ENCODE measurements at places on chromosomes 6 and 20.
A peak's percentile ranks its signal among the peaks of the same experiment; 100 is the strongest.

DNA sequence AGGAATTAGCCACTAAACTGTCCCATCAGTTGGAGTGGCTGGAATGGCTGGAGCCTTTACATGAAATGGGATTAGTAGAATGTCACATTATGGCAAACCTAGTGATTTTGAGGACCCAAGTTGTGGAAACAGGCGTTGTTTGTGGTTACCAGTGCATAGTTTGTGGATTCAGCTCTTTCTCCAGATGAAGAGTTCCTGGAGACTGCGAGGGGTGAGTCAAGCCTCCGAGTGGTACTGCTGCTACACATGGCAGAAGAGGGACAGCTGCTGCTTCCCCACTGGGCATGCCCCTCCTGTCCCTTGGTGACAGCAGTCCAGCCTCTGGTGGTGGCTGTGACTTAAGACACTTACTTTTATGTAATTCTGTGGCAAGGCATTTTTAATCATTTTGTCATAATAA is 94.2 kb upstream of the SCP2D1 start:
- DNase-seq, result peak; percentile 64

DNA sequence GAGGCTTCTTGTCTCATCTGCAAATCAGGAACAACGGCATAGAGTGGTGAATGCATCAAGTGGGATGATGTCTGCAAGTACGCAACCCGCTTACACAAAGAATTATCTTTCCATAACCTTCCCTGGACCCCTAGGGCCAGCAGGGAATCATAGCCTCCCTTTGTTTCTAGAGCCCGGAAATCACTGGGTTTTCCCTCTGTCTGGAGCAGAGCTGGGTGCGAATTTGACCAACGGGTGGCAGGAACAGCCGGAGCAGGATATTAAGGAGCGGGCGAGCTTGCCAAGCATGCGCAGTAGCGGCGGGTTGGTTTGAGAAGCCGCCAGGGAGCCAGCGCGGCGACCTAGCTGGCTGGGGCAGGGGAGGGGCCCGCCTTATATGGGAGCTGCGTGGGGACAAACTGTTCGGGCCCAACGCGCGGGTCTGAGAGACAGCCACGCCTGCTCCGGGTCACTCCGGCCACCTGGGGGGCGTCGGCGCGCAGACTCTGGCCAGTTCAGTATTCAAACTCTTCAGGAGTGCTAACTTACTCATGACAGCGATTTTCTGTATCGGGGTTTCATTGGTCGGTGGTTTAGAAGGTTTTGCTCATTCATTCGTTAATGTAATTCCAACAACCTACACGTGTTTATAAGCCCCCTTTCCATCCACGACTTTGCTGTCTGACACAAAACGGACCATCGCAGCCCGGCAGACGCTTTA is 1.6 kb upstream of the KIF16B start:
- DNase-seq, result peak; percentile 72

DNA sequence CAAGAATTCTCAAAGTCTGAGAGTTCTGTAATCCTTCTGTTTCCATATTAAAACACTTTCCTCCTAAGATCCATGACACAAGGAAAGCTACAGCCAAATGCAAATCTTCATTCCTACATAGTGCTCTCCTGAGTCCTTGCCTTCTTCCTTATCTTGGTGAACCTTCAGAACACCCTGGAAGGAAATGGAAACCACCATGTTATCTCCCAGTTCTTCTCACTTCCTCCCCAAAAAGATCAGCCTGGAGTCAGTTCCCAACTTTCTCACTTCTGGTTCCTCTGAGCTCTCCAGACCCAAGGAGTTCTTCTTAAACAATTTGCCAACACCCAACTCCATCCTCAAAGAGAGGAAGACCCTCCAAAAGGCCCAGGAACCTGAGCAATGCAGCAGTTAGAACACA is 193.3 kb upstream of the CCN2 start:
- DNase-seq, result no peak

DNA sequence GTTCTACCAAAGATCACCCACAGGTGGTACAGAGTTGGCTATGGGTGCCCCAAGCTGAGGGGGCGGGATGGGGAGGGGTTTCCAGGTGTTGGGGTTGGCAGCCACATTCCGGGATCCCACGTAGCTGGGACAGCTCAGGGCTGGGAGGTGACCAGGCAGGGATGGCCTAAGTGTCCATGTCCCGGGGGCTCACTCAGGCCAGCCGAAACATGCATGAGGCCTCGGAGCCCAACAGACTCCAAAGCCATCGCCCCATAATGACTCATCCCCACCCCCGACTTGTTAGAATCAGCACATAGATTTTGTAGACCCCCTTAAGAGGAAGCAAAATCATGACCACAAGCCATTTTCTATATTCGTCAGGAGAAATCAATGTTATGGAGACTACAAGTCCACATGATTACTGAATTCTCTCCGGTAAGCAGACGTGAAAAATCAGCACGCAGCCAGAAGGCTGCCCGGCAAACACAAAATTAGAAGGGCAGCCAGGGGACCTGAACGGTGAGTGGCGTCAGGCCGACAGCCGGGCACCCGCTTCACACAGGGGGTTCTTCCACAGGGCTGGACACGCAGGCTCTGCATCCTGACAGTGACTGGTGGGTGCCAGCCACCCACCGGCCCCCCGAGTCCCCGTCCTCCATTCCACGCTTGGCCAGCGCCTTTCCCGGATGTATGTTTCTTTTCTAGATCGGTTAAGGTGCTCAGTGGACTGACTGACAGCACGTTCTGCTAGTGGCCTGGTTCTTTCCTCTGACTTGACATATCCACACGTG is 81.2 kb downstream of the RAMACL start:
- no peak for DNase-seq

- DNase-seq, result peak; percentile 16
These were observed 171.4 kb downstream of the MYLK4 start for GRCh38 chr6:2579241-2579761.

DNA sequence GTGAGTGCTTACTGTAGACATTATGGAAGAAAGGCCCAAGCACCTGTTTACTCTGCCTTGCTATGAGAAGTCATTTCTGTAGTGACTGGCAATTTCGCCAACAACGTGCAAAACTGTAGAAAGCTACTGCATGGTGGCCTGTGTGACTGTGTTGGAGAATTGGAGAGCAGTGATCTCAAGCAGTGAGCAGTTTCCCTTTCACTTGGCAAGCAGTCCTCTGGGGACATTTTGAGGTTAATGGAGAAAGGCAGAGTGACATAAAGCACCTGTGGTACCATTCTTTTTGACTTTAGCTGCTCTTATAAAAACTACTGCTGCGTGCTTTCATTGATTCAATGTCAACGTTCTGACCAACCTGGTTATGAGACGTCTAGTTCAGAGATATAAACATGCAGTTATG is 382.6 kb upstream of the JAG1 start:
- no peak for DNase-seq

GRCh38 chr6:15048367-15048766 is 197.5 kb upstream of the JARID2 start:
- DNase-seq, result no peak

GRCh38 chr20:37586078-37586477 is 58.4 kb upstream of the BLCAP start:
- no peak for DNase-seq

DNA sequence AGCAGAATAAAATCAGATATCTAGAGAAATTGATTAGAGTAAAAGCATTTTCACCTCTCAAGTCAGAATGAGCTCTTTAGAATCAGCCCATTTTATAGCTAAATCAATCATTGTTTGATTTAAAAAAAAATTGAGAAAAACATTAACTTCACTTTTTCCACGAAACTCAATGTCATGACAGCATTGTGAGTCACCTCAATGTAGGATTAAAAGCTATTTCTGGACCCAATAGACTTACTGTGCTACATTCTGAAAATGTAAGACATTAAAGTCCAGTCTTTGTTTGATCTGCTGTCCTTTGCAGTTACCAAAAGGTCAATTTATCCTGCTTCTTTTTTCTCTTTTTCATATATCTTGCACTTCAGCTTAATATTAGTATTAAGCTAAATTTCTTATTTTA is 519.4 kb upstream of the ZNF337 start:
- DNase-seq, result peak; percentile 16

DNA sequence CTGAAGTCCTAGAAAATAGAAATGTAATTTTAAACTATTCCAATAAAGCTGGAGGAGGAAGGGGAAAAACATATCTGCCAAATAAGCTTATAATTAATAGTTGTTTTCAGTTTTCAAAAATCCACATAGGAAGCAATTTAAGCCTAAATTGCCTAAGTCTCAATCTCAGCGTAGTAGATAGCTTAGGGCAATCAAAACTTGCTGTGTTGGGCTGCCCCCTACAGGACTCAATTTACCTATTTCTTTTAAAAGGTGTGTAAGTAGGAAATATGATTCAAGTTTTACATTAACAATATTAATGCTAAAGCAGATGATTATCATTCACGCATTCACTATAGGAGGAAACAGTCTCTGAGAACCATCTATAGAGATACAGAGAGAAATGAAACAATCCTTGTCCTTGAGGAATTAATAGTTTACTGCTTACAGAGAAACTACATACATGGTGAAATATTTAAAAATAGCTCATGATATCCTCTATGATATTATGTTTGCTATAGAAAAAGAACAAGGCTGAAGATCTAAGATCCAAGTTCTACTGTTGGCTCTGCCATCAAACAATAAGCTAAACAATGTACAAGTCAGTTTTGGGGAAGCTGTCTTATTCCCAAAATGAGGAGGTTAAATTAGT is 102.1 kb downstream of the ATG5 start:
- peak; percentile 72 for DNase-seq

- no peak for DNase-seq
These were observed 3.8 kb upstream of the APCDD1L start for GRCh38 chr20:58518896-58519593.

GRCh38 chr20:33332905-33333456 is 50.0 kb downstream of the BPIFB1 start:
- DNase-seq, result no peak

GRCh38 chr6:111478064-111478476 is 4.9 kb downstream of the REV3L start:
- peak; percentile 57 for DNase-seq

- peak; percentile 86 for DNase-seq
These were observed 130.7 kb upstream of the SSTR4 start for GRCh38 chr20:22904386-22904785.

- DNase-seq, result peak; percentile 13
These were observed 343.3 kb downstream of the ADGRB3 start for GRCh38 chr6:68978411-68978810.

All from fibroblast of skin of abdomen (primary cell).